ENCODE measurements at places on chromosomes 5 and 9. TPM values are rescaled to one million over a fixed set of nuclear protein-coding genes. Genes with fewer than 3 reads are reported as not detected.
A peak's percentile ranks its signal among the peaks of the same experiment; 100 is the strongest.

DNA sequence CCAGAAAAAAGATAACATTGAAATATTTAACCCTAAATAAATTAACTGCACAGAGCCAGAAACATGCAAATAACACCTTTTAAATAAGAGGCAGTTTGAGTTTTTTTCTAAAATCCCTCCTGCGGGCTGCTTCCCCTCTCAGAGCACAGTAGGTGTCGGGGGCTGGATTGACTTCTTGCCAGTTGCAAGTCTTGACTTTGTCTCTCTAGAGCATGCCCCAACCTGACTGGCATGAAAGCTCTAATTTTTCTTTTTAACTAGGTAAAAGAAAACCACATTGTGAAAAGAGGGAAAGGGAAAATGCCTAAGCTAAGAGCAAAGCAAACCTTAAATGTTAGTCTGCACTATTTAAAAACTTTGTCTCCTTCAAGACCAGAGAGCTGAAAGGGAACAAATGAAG, 46.4 kb upstream of the DNAH5 start:
- H3K27ac ChIP-seq = no peak overlapping the region
- H3K27me3 ChIP-seq = no peaks in the 10 kb centered on the region
- H3K4me3 ChIP-seq = no peak overlapping the region
- H3K4me1 ChIP-seq = no peaks in the 10 kb centered on the region

DNA sequence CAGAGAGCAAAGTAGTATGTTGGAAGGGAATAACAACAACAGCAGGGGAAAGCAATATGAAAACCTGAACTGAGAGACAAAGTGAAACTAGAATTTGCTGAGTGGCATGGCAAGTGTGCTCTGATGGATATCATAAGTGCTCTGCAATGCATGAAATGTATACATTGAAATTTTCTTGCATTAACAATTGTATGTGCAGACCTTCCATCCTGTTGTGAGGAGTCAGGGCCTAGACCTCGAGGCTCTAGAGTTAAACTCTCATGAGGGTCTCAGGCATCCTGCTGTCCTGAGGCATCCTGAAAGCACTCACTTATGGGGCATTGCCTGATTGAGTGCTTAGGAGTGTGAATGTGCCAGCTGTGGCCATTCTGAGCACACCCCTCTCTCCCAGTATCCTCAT, 1.1 kb downstream of the ECM2 start:
- H3K27me3 ChIP-seq = no peaks in the 10 kb centered on the region
- H3K4me1 ChIP-seq = peaks cover 8% of the 10 kb centered on the region
- no peaks in the 10 kb centered on the region for H3K36me3 ChIP-seq
- peak overlapping the region; percentile 5 for H3K4me3 ChIP-seq
- DNase-seq = no peak

DNA sequence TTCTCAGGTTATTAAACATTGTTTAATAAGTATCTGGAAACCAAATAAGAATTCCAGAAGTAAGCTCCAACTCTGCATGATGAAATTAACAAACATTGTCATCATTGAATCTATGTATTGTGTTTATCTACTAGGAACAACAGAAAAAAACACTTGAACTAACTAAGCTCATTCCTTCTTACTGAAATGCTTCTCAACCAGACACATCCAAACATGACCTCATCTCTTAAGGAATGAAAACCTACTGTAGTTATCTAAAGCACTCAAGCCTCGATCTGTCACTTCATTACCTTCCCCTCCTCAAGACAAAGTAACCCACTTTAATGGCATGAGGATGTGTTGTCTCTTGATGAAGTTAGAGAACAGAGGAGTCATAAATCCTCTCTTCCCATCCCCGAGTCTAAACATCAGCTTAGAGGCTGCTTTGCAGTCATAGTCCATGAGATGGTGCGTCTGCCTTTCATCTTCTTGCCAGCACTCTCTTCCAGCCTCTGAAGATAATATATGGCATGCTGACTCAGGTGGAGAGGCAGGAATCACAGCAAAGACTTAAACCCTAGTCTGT, 86.5 kb downstream of the CEMIP2 start:
- H3K36me3 ChIP-seq = peaks cover 31% of the 10 kb centered on the region
- H3K27me3 ChIP-seq = no peaks in the 10 kb centered on the region
- peak overlapping the region; percentile 86 for H3K27ac ChIP-seq
- H3K4me3 ChIP-seq = no peak overlapping the region
- no peak for DNase-seq

PDE6A gene
- not detected for total RNA-seq

NPR3 gene
- total RNA-seq = 10.0 TPM

DNA sequence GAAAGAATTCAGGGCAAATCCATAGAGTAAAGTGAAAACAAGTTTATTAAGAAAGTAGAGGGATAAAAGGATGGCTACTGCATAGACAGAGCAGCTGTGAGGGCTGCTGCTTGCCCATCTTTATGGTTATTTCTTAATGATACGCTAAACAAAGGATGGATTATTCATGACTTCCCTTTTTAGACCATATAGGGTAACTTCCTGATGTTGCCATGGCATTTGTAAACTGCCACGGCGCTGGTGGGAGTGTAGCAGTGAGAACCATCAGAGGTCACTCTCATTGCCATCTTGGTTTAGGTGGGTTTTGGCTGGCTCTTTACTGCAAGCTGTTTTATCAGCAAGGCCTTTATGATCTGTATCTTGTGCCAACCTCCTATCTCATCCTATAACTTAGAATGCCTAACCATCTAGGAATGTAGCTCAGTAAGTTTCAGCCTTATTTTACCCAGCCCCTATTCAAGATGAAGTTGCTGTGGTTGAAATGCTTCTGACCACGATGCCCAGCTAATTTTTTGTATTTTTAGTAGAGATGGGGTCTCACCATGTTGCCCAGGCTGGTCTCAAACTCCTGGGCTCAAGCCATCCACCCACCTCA, 42.1 kb downstream of the RFK start:
- H3K4me3 ChIP-seq = no peak overlapping the region
- H3K27me3 ChIP-seq = no peaks in the 10 kb centered on the region
- no peak overlapping the region for H3K27ac ChIP-seq
- no peaks in the 10 kb centered on the region for H3K4me1 ChIP-seq
- no peak for DNase-seq

Data from upper lobe of left lung (tissue), 6 donors.